MCF 10A (cell line): ENCODE measurements at places on chromosomes 12 and 14.

DNA sequence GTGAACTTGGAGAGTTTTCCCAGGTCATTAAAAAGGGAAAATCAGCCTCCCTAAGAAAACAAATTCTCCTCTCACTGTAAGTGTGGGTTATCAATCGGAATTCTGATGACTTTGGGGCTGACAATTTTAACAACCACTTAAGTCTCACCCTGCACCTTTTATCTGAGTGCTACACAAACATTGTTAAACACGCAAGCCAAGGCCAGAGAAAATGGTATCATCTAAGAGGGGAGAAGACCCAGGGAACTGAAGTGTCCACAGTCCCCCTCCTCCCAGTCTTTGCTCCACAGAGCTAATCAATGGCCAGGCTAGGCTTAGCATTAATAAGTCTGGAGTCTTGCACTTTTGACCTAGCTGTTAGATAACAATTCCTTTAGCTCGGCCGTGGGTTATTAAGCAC, 51.7 kb upstream of the TBX5 start:
- no peaks in the 10 kb centered on the region for H3K4me1 ChIP-seq
- DNase-seq = no peak
- H3K36me3 ChIP-seq = no peaks in the 10 kb centered on the region
- no peak overlapping the region for H3K27ac ChIP-seq
- H3K4me3 ChIP-seq = no peak overlapping the region

DNA sequence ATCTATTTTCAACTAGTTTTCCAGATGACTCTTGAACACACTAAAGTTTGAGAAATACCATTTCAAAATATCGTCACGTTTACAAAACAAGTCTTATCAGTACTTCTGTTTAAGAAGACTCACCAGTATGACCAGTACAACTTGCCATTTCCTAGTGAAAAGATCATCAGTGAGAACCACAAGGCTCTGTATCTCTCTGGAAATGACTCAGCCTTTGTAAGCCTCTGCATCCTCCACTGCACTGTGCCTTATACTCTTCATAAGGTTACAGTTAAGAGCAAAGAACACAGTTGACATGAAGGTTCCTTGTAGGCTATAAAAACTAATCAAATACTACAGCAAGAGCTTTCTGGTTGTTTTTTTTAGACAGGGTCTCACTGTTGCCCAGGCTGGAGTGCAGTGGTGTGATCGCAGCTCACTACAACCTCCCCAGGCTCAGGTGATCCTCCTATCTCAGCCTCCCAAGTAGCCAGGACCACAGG, 5.7 kb upstream of the VTI1B start:
- no peak overlapping the region for H3K27ac ChIP-seq
- peaks cover 17% of the 10 kb centered on the region for H3K4me1 ChIP-seq
- H3K4me3 ChIP-seq = no peak overlapping the region
- no peak for DNase-seq
- peaks cover 48% of the 10 kb centered on the region for H3K36me3 ChIP-seq
- no peaks in the 10 kb centered on the region for H3K27me3 ChIP-seq

DNA sequence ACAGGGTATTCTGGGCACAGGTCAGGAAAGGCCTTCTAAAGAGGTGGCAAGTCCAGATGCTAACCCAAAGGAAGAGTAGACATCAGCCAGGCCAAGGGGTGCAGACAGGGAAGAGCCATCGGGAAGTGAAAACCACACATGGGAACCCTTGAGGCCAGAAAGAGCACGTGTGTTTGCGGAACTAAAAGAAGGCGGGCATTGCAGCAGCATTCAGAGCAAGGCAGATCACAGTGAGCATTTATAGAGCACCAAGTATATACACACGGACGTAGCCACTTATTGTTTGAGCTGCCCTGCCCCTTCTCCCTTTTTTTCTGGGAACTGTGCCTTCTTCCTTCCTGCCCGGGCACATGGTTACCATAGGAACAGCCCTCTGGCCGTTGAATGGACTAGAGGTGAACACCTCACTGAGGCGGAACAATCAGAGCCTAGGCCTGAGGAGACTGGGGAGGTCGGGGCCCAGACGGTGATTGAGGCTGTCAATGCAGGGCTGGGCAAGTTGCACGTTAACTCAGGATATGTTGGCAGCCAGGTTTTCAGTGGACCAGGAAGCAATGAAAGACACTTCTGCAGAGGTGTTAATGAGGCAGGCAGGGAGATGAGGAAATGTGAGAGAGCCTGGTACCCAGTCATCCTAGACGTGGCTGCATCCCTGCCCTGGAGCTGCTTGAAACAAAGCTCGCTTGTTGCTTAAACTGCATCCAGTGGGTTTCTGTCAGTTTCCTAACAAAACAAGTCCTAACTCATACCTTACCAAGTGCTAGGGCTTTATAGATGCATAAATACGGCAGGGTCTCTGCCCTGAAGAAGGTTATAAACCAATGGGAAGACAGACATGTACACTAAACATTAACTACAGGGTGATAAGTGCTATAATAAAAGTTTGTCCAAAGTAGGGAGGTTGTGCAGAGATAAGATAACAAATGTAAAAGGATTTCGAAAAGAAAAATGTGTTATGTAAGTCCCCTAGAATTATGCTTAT, 34.2 kb downstream of the MOAP1 start:
- H3K36me3 ChIP-seq = no peaks in the 10 kb centered on the region
- DNase-seq = peak; percentile 87
- peaks cover 17% of the 10 kb centered on the region for H3K4me1 ChIP-seq
- H3K27ac ChIP-seq = peak overlapping the region; percentile 49
- H3K4me3 ChIP-seq = peak overlapping the region; percentile 26

- no peak overlapping the region for H3K27ac ChIP-seq
- peaks cover 7% of the 10 kb centered on the region for H3K36me3 ChIP-seq
- H3K27me3 ChIP-seq = no peaks in the 10 kb centered on the region
- no peak overlapping the region for H3K4me3 ChIP-seq
These were observed 380.1 kb downstream of the ZFP36L1 start for GRCh38 chr14:68412505-68413465.

DNA sequence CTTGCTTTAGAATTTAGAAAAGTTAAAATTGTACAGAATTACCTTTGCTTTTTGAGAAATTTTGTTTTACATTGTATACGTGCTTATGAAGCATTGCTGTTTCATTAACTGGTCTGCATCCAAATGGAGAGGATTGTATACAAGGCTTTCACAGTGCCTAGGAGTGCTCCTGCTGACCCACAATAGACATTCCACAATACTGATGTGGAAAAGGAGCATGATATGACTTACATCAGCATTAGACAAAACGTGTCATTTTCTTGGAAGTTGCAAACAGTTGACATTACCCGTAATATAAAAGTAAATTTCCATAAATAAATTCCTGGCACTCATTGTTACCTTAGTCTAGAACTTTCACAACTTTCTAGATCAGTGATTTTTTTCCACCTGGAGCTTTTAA, 1.9 kb downstream of the PRKD1 start:
- peaks cover 37% of the 10 kb centered on the region for H3K4me1 ChIP-seq
- peak overlapping the region; percentile 98 for H3K4me3 ChIP-seq
- H3K27ac ChIP-seq = peak overlapping the region; percentile 57
- no peaks in the 10 kb centered on the region for H3K36me3 ChIP-seq

GRCh38 chr14:69547701-69548348, 26.8 kb downstream of the CCDC177 start:
- H3K4me1 ChIP-seq = peaks cover 11% of the 10 kb centered on the region
- H3K27ac ChIP-seq = no peak overlapping the region
- no peaks in the 10 kb centered on the region for H3K27me3 ChIP-seq
- no peaks in the 10 kb centered on the region for H3K36me3 ChIP-seq
